ENCODE measurements at places on chromosomes 1 and 21. TPM values are rescaled to one million over a fixed set of nuclear protein-coding genes. Genes with fewer than 3 reads are reported as not detected.

GRCh38 chr1:45772971-45773370 is 22.5 kb upstream of the IPP start:
- DNase-seq, result no peak

- no peak for DNase-seq
Observed at GRCh38 chr1:97827887-97828286, 92.9 kb downstream of the DPYD start.

DNA sequence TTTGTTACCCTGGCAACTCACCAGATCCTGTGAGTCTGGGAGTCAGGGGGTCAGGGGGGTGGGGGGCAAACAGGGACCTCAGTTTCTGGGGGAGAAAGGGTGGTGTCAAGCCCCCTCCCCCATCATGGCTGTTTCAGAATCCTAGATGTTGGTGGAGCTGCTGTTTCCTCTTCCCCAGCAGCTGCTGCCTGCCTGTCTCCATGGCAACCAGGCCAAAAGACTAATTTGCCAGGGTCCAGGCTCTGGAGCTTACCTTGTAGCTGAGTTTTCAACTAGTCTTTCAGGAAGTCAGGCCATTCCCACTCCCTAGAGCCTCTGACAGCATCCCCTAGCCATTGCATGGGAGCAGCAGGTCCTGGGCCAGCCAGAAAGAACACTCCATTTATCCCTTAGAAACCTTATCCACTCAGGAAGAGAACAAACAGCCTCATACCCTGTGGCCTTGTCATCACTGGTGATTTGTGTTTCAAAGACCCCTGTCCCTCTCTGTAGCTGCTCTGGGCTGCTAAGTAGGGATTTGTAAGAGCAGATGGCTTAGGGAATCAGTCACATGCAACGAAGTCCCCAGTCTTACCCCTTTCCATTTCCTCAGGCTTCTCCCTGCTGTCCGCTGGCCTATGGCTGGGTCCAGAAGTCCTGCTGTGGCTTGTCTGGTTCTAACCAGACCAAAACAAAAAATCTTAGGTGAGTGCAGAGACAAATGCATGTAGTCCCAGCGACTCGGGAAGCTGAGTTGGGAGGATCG is 21.5 kb upstream of the STMN1 start:
- DNase-seq, result peak; percentile 73

- DNase-seq, result no peak
Observed at GRCh38 chr1:13760921-13761320, 60.9 kb downstream of the PRDM2 start.

DNA sequence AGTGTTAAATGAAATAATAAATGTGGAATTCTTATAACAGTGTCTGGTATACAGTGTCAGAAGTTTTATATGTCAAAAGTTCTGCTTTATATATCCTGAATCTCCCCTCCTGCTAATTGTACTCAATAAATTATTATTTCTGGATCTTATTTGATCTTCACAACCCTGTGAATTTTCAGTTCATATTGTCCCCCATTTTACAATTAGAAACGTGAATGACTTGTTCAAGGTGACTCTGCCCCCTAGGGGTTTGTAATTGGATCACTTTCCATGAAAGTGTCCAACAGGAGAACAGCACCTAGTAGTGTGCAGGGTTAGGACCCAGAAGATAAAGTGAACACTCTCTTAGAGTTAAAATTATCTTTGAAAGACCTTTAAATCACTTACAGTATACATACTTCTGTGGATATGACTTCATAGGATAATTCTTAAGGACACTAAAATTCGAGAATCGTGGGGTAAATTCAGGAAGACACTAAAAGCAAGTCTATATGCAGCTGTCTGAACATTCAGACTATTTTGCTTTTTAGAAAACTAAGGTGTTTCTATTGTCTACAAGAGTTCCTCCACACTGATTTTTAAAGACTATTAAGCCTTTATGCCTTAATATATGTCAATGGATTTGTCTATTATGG is 4.5 kb upstream of the DDR2 start:
- peak; percentile 37 for DNase-seq

DNA sequence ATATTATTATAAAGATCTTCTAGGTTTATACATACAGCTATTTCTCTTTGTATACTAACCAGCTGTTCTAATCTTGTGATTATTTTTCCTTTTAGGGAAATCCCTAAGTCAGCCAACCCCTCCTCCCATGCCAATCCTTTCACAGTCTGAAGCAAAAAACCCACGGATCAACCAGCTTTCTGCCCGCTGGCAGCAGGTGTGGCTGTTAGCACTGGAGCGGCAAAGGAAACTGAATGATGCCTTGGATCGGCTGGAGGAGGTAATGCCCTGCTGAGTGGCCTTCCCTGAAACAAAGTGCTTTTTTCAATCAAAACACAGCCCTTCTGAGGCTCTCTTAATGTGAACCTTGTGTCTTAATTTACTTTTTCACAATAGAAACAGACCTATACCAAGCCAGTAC is 32.4 kb upstream of the BMP8A start:
- no peak for DNase-seq

GRCh38 chr1:119001181-119002027 is 13.3 kb upstream of the TBX15 start:
- DNase-seq, result no peak

DNA sequence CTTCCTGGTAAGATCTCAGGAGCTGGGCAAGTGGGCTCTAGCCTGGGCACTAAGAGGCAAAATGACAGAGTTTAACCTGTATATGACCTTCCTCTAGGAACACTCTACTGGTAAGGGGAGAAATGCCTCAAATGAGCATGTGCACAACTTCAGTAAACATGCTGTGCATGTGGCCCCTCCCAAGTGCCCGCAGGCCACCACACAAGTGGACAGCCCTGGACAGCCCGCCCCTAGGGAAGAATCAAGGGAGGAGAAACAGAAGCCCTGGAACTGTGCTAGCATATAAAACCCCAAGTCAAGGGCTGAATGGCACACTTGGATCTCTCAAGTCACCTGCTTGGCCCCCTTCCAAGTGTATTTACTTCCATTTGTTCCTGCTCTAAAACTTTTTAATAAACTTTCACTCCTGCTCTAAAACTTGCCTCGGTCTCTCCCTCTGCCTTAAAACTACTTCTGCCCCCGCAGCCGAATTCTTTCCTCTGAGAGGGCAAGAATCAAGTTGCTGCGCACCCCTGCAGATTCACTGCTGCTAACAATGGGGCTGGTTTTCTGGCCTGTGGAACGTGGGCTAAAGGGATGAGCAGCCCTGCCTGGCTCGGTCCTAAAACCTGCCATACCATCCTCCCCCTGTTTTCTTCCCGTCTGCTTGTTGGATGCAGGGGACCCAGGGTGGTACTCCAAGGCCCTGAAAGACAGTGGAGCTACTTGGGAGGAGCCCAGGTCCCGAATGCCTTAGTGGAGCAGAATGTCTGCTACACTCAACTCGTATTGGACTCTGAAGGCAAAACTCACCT is 93.5 kb downstream of the IER5 start:
- no peak for DNase-seq

DNA sequence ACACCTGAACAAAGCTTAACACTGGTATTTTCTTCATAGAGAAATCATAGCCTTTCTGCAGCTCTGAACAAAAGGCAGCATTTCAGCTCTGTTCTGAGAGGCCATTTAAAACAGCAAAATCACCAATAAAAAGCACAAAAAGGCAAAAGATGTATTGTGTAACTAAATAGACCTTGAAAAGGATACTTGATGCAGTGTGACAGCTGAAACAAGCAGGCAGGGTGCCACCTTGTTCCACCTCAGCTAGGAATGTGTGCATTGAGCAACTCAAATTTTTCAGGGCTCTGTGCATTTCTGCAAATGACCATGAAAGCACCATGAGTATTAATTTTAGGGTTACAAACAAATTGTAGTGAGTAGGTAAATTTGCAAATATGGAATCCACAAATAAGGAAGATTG is 65.8 kb downstream of the RHOU start:
- DNase-seq, result no peak

DNA sequence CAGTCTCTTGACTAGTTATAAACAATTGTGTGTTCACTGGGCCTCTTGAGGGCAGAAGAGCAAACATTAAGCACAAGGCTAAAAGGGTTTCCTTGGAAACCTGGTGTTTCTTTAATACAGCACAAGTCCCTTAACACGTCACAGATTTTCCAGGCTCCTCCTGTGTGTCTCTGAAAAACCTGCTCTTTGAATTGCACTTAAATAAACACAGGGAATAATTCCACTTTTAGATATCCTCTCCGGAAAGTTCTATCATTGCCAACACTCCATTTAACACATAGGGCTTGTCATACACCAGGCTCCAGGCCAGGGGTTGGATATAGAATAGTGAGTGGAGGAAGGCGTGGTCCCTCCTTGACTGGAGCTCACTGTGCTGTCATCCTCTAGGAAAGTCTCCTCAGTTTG is 442.6 kb downstream of the DSCAM start:
- no peak for DNase-seq

GRCh38 chr1:242128951-242129502 is 130.1 kb upstream of the MAP1LC3C start:
- peak; percentile 18 for DNase-seq

DNA sequence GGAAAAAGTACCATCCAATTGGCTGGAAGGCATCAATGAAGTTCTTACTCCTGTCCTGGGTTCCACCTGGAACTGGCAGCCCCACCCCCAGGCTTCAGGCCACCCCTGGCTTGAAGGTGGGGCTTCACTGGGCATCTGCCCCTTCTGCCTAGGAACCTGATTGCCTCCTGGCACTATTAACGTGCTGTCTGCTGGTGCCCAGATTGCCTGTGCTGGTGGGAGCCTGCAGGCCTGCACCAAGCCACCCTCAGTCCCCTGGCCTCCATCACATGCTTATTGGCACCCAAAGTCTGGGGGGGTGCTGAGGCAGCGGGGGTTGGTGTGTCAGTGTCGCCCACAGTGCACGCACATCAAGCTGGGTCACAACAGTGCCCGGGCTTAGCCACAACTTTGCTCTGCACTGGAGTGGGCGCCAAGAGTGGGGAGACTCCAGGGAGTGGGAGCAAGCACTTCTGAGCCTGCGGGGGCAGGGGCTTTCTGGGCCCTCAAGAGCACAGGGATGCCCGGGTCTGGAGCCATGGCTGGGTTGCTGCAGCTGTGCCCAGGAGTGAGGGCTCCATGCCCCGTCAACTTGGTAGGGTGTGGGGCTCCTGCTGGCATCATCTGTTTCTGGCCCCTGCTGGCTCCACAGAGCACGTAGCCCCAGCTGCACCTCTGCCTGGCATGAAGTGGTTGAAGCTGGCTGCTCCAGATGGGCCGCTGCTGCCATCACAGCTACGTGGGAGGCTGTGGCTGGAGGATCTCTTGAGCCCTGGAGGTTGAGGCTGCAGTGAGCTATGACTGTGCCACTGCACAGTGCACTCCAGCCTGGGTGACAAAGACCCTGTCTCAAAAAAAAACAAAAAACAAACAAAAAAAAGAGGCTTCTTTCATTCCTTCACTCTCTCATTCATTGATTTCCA is 4.1 kb upstream of the LSM10 start:
- DNase-seq, result no peak

DNA sequence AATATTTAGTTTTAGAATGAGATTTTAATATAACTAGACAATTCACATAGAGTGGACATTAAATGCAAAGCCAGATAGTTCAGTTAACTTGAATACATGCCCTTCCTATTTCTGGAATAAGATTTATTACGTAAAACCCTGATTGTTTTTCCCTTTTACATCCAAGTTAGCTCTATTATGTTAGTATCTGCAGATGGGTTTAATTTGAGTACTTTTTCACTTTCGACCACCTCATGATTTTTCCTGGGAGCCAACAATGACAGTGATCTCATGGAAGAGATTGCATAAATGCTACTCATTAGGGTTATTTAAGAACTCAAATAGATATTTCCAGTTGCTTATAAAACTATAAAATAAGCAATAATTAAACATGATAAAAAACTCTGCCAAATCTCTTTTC is 199.4 kb upstream of the PTGFR start:
- DNase-seq, result no peak

- DNase-seq, result no peak
Observed at GRCh38 chr21:36232641-36233040, 76.0 kb downstream of the DOP1B start.

Gene AMPD1
- 8.1 TPM for total RNA-seq

Gene KCNK2
- 8.7 TPM for total RNA-seq

Gene CLCA1
- not detected for total RNA-seq

Gene HSF2BP
- 3.2 TPM for total RNA-seq

Gene NBPF15
- 27.0 TPM for total RNA-seq

Gene IGSF3
- total RNA-seq, result 4.2 TPM

Gene CLDN17
- not detected for total RNA-seq

Gene DNAI4
- 5.9 TPM for total RNA-seq

Data from myocyte (in vitro differentiated cells).